Uterine smooth muscle cell (primary cell): ENCODE measurements at places on chromosomes 6 and 20. TPM values are rescaled to one million over a fixed set of nuclear protein-coding genes. Genes with fewer than 3 reads are reported as not detected.

Gene PROKR2
- total RNA-seq: not detected in 2 replicates

Gene RIN2
- 54.7 and 58.7 TPM in 2 replicates for total RNA-seq

Gene CAGE1
- total RNA-seq: under 0.01 and 0.11 TPM in 2 replicates

Gene GINM1
- total RNA-seq: 39.7 and 68.0 TPM in 2 replicates

Gene CST5
- not detected in 2 replicates for total RNA-seq

Gene PAK5
- not detected in 2 replicates for total RNA-seq

Gene PSORS1C2
- total RNA-seq: not detected in 2 replicates

Gene FAM229B
- 23.1 and 34.4 TPM in 2 replicates for total RNA-seq

Gene HSPA12B
- 0.11 and 0.12 TPM in 2 replicates for total RNA-seq

Gene OPRM1
- total RNA-seq: not detected in 2 replicates

Gene GSTA3
- total RNA-seq: not detected in 2 replicates

Gene HLA-DMB
- total RNA-seq: under 0.01 TPM in 1 of 2 replicates, not detected in the other

Gene VARS2
- 21.4 and 21.5 TPM in 2 replicates for total RNA-seq

Gene NNAT
- 1.2 and 1.8 TPM in 2 replicates for total RNA-seq

Gene TRERF1
- 4.1 and 7.2 TPM in 2 replicates for total RNA-seq

Gene FBXO5
- total RNA-seq: 10.9 and 34.6 TPM in 2 replicates

Gene DLL1
- 1.00 and 1.3 TPM in 2 replicates for total RNA-seq

Gene TNNC2
- total RNA-seq: 0.12 and 0.44 TPM in 2 replicates

Gene FRK
- 0.33 and 0.37 TPM in 2 replicates for total RNA-seq

Gene ADGRG6
- 1.5 and 6.6 TPM in 2 replicates for total RNA-seq

Gene SOX4
- 4.9 and 26.0 TPM in 2 replicates for total RNA-seq

Gene NT5E
- total RNA-seq: 524 and 527 TPM in 2 replicates

Gene DUSP22
- total RNA-seq: 12.8 and 17.6 TPM in 2 replicates

Gene PHF3
- total RNA-seq: 71.9 and 74.9 TPM in 2 replicates

Gene MYO6
- total RNA-seq: 14.6 and 17.0 TPM in 2 replicates

Gene OXT
- not detected in 2 replicates for total RNA-seq

Gene TRIM40
- not detected in 2 replicates for total RNA-seq

Gene PBOV1
- total RNA-seq: not detected in 2 replicates

Gene COL11A2
- total RNA-seq: 0.11 and 0.12 TPM in 2 replicates

Gene HLA-DRB1
- total RNA-seq: not detected in 2 replicates

Gene TBXT
- not detected in 2 replicates for total RNA-seq
